ENCODE measurements at places on chromosomes 2 and 18. TPM values are rescaled to one million over a fixed set of nuclear protein-coding genes. Genes with fewer than 3 reads are reported as not detected.

DNA sequence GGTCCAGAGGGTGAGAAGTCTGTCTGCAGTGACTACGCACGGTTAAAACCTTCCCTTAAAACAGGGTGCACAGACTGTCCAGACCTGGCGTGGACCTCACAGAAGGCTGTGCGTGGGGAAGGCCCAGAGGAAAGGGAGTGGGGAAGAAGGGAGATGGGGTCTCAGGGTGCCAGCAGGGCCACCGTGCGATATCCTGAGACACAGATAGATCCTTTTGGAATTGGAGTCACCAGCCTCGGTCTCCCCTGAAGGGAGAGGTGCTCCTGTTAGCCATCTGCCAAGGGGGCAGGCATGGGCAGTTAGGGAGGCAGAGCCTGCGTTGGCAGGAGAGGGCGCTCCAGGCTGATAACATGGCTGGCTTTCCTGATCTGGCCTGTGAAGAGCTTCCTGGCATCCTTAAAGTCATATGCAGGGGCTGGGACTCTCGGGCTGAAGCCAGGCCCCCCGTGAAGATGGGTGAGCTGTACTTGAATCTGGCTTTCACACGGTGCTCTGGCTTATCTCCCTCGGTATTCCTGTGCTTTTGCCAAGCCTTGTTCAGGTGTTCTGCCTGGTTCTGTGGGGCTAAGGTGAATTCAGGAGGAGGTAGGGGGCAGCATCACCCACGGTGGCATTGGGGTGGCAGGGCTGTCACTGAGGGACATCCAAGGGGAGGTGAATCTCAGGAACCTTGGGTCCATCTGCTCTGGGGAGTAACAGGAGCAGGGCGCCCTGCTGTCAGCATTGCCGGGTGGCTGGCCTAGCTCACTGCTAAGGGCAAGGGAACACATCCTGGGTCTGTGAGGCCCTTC is 107.2 kb upstream of the SMAD2 start:
- H3K27ac ChIP-seq, result no peak overlapping the region
- no peaks in the 10 kb centered on the region for H3K36me3 ChIP-seq

GRCh38 chr18:45730832-45731575 is 7.0 kb downstream of the SLC14A1 start:
- H3K27ac ChIP-seq, result no peak overlapping the region
- H3K27me3 ChIP-seq, result no peaks in the 10 kb centered on the region
- H3K4me3 ChIP-seq, result no peak overlapping the region

GRCh38 chr2:182144041-182144775 is 158.6 kb downstream of the PPP1R1C start:
- H3K4me1 ChIP-seq, result peaks cover 20% of the 10 kb centered on the region
- no peak overlapping the region for H3K4me3 ChIP-seq
- H3K27ac ChIP-seq, result no peak overlapping the region
- no peak for DNase-seq

GRCh38 chr2:71468279-71469015 is 15.1 kb downstream of the DYSF start:
- H3K27ac ChIP-seq, result peak overlapping the region; percentile 97
- H3K4me1 ChIP-seq, result peaks cover 63% of the 10 kb centered on the region
- DNase-seq, result peak; percentile 51
- H3K4me3 ChIP-seq, result no peak overlapping the region

GRCh38 chr18:61651145-61651879 is 241.5 kb downstream of the RNF152 start:
- H3K36me3 ChIP-seq, result no peaks in the 10 kb centered on the region
- H3K27me3 ChIP-seq, result no peaks in the 10 kb centered on the region
- no peak for DNase-seq

GRCh38 chr2:213181712-213182111 is 30.3 kb upstream of the IKZF2 start:
- no peaks in the 10 kb centered on the region for H3K36me3 ChIP-seq
- DNase-seq, result no peak
- no peak overlapping the region for H3K4me3 ChIP-seq
- peaks cover 27% of the 10 kb centered on the region for H3K4me1 ChIP-seq
- H3K27me3 ChIP-seq, result no peaks in the 10 kb centered on the region
- H3K27ac ChIP-seq, result no peak overlapping the region

Gene GATA6
- total RNA-seq, result 13.1 TPM

GRCh38 chr2:119280680-119281079 is 57.0 kb downstream of the STEAP3 start:
- H3K27me3 ChIP-seq, result no peaks in the 10 kb centered on the region
- H3K4me3 ChIP-seq, result no peak overlapping the region
- H3K36me3 ChIP-seq, result no peaks in the 10 kb centered on the region

- H3K27ac ChIP-seq, result no peak overlapping the region
- H3K27me3 ChIP-seq, result peaks cover 2% of the 10 kb centered on the region
- H3K4me1 ChIP-seq, result no peaks in the 10 kb centered on the region
- DNase-seq, result no peak
These were observed 11.5 kb downstream of the GAL3ST2 start for GRCh38 chr2:241788135-241788534.

Gene CYP1B1
- total RNA-seq, result 135 TPM

Gene CCDC121
- total RNA-seq, result 2.7 TPM

GRCh38 chr18:76757335-76757734 is 65.0 kb upstream of the ZNF236 start:
- H3K4me1 ChIP-seq, result no peaks in the 10 kb centered on the region
- H3K4me3 ChIP-seq, result no peak overlapping the region
- H3K36me3 ChIP-seq, result no peaks in the 10 kb centered on the region
- no peak overlapping the region for H3K27ac ChIP-seq
- H3K27me3 ChIP-seq, result peaks cover 1% of the 10 kb centered on the region

Gene INHBB
- total RNA-seq, result 0.90 TPM

DNA sequence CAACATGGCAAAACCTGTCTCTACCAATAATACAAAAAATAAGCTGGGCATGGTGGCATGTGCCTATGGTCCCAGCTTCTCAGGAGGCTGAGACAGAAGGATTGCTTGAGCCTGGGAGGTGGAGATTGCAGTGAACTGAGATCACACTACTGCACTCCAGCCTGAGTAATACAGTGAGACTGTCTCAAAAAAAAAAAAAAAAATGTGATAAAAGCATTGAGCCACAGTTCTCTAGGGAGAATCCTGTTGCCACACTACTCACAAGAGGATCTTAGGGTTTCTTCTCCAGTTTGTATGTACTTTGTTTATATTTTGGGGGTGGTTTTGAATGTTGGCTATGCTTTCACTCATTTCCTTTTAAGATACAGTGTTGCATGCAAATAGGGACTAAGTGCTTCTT is 62.0 kb downstream of the TMEM185B start:
- no peaks in the 10 kb centered on the region for H3K27me3 ChIP-seq
- no peak overlapping the region for H3K4me3 ChIP-seq
- H3K36me3 ChIP-seq, result peaks cover 17% of the 10 kb centered on the region
- H3K4me1 ChIP-seq, result no peaks in the 10 kb centered on the region

- no peaks in the 10 kb centered on the region for H3K36me3 ChIP-seq
- no peak overlapping the region for H3K27ac ChIP-seq
- no peak overlapping the region for H3K4me3 ChIP-seq
- DNase-seq, result no peak
- H3K27me3 ChIP-seq, result peaks cover 18% of the 10 kb centered on the region
These were observed 1.3 kb upstream of the RSAD2 start for GRCh38 chr2:6876309-6876708.

DNA sequence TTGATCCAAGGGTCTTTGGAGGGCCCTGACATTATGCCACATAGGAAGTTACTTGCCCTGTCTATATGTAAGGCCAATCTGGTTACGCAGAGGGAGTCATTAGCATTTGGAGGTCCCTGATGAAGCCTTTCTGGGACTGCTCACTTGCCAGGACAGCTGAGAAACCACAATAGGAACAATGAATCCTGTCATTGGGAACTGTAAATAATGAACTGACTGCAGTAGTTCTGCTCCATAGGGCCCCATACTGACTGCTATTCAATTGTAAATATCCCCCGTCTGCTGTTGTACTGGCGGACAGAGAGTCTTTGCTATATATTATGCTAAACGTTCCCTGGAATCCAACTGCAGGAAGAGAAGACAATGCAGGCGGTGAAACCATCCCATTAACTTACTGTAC is 149.4 kb upstream of the DCC start:
- no peak for DNase-seq
- H3K36me3 ChIP-seq, result no peaks in the 10 kb centered on the region
- peaks cover 2% of the 10 kb centered on the region for H3K27me3 ChIP-seq

DNA sequence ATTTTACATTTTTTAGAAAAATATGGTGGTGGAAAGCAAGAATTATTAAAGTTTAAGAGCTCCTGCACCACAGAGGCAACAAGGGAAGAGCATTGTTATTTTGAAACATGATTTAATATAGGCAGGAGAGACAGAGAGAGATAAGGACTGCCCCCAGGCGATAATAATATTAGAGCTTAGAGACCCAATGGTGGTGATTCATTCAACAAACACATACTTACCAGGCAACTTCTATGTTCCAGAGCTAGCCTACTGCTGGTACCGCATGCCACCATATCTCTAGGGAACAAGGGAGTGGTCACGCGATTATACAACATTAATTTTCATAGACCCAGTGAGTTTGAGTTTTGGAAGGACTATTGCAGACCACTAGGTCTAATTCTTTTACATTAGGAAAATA is 327.8 kb upstream of the SOX11 start:
- H3K27ac ChIP-seq, result no peak overlapping the region
- no peak overlapping the region for H3K4me3 ChIP-seq
- no peak for DNase-seq
- peaks cover 17% of the 10 kb centered on the region for H3K4me1 ChIP-seq
- no peaks in the 10 kb centered on the region for H3K27me3 ChIP-seq
- H3K36me3 ChIP-seq, result no peaks in the 10 kb centered on the region

DNA sequence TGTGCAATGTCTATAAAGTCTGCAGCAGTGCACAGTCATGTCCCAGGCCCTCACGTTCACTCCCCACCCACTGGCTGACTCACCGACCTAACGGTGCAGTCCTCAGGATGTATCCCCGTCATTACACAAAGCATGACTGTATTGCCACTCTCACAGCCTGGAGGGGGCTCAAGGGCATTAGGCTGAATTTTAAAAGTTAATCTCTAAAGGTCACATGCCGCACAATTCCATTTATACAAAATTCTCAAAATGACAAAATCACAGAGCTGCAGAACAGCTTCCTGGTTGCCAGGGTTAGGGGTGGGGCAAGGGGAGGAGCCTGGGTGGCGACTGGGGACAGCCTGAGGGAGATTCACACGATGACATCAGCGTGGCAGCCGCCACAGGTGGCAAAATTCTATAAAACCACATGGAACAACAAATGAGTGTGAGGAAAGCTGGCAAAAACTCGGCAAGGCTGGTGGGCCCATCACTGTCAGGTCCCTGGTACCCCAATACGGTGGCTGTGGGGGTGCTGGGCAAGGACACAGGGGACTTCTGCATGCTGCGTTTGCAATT is 97.6 kb downstream of the NDUFA10 start:
- H3K4me1 ChIP-seq, result peaks cover 13% of the 10 kb centered on the region
- peak overlapping the region; percentile 53 for H3K4me3 ChIP-seq
- no peaks in the 10 kb centered on the region for H3K36me3 ChIP-seq
- peak overlapping the region; percentile 90 for H3K27ac ChIP-seq
- H3K27me3 ChIP-seq, result no peaks in the 10 kb centered on the region

DNA sequence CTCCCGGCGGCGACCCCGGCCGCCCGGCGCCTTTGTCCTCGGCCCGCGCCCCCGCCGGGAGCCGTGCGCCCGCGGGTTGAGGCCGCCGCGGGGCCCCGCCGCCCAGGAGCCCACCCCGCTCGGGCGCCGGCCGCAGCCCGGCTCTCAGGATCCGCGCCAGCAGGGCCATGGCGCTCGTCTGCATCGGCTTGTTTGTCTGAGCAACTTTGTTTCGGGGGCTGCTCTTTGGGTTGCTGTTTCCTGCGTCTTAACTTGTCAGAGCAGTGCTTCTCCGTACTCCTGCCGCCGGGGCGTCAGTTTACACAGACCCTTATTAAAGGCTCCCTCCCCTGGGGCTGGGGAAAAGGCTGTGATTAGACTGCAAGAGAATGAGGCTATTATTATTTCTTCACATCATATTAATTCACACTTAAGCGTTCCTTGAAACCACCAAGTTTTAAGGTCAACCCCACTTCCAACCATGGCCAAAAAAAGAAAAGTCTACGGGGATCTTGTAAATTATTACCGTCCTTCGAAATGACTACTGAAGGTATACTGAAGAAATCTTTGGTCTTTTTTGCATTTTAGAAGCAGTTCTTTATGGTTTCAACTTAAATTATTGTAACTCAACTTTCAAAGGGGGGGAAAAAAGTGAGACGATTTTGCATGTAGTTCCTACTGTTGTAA is at the start of gene CYP27C1:
Gene CYP27C1 (minus strand): TSS at position 198 of the 666 bp plus-strand sequence. CDS start 29 bp downstream, at position 169.
- H3K27ac ChIP-seq, result peak within 1 kb of the TSS; percentile 98
- no peaks in the 10 kb centered on the region for H3K27me3 ChIP-seq
- peaks cover 52% of the 10 kb centered on the region for H3K4me1 ChIP-seq
- H3K4me3 ChIP-seq, result peak within 1 kb of the TSS; percentile 93

DNA sequence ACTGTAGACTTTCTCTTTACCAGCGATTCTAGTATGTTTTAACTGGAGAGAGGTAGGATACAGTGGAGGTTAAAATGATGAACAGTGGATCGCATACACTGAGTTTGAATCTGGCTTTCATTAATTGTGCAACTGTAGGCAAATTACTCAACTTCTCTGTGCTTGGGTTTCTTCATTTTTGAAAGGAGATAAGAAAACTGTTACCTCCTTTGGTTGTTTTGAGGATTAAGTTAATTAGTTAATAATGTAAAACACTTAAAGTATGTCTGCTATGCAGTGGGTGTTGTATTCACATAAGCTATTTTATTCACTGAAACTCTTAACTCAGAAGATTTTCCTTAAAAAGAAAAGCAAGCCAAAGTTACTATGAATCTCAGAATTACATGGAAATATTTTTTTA is 111.8 kb upstream of the CYP20A1 start:
- peaks cover 15% of the 10 kb centered on the region for H3K36me3 ChIP-seq
- no peak for DNase-seq

Gene SP110
- total RNA-seq, result 12.9 TPM

- peaks cover 29% of the 10 kb centered on the region for H3K27me3 ChIP-seq
- no peak overlapping the region for H3K27ac ChIP-seq
- H3K4me3 ChIP-seq, result no peak overlapping the region
- DNase-seq, result no peak
- H3K36me3 ChIP-seq, result no peaks in the 10 kb centered on the region
These were observed 8.1 kb upstream of the DSC3 start for GRCh38 chr18:31050635-31051034.

- no peak overlapping the region for H3K27ac ChIP-seq
- H3K4me1 ChIP-seq, result peaks cover 11% of the 10 kb centered on the region
- H3K27me3 ChIP-seq, result peaks cover 17% of the 10 kb centered on the region
- no peak for DNase-seq
- peaks cover 4% of the 10 kb centered on the region for H3K36me3 ChIP-seq
These were observed 24.4 kb downstream of the MPHOSPH10 start for GRCh38 chr2:71154798-71155197.

- DNase-seq, result no peak
- H3K27ac ChIP-seq, result no peak overlapping the region
- no peaks in the 10 kb centered on the region for H3K4me1 ChIP-seq
These were observed 67.6 kb downstream of the CELF4 start for GRCh38 chr18:37497853-37498518.

Gene INPP5D
- 0.20 TPM for total RNA-seq

GRCh38 chr18:79339094-79339908 is 56.4 kb upstream of the NFATC1 start:
- H3K36me3 ChIP-seq, result peaks cover 10% of the 10 kb centered on the region
- H3K4me1 ChIP-seq, result no peaks in the 10 kb centered on the region
- no peaks in the 10 kb centered on the region for H3K27me3 ChIP-seq
- no peak for DNase-seq
- H3K4me3 ChIP-seq, result no peak overlapping the region

Data from chondrocyte (in vitro differentiated cells).